ENCODE measurements at places on chromosomes 3 and 15. TPM values are rescaled to one million over a fixed set of nuclear protein-coding genes. Genes with fewer than 3 reads are reported as not detected.

GRCh38 chr3:151877269-151877668, 3.8 kb downstream of the SUCNR1 start:
- DNase-seq, result no peak
- no peaks in the 10 kb centered on the region for H3K27me3 ChIP-seq
- H3K4me3 ChIP-seq, result no peak overlapping the region
- no peaks in the 10 kb centered on the region for H3K36me3 ChIP-seq

ATP13A4 gene
- total RNA-seq, result 0.98 TPM

SAMD7 gene
- not detected for total RNA-seq

LDHAL6B gene
- not detected for total RNA-seq
